Activated CD4-positive, alpha-beta memory T cell treated with anti-CD3 and anti-CD28 coated beads, Interleukin-2, amount 10 ng/mL, durations not matched to agents 7 days and 5 days (primary cell): ENCODE measurements at places on chromosomes 7 and 10. TPM values are rescaled to one million over a fixed set of nuclear protein-coding genes. Genes with fewer than 3 reads are reported as not detected.

Gene ITPRIP
- 25.9 TPM for total RNA-seq

- no peak for DNase-seq
Measured at GRCh38 chr7:135257790-135258189, 24.2 kb downstream of the STRA8 start.

- no peak for DNase-seq
Measured at GRCh38 chr10:10222304-10222841, 795.3 kb upstream of the CELF2 start.

Gene ENTPD1
- total RNA-seq: 33.3 TPM

GRCh38 chr10:58543141-58543540 lies 30.5 kb downstream of the BICC1 start:
- DNase-seq: no peak

GRCh38 chr7:12727455-12728191 lies 40.2 kb downstream of the ARL4A start:
- DNase-seq: no peak

- no peak for DNase-seq
Measured at GRCh38 chr10:75977139-75977538, 545.7 kb downstream of the LRMDA start.

Gene GARIN1A
- total RNA-seq: 0.25 TPM

DNA sequence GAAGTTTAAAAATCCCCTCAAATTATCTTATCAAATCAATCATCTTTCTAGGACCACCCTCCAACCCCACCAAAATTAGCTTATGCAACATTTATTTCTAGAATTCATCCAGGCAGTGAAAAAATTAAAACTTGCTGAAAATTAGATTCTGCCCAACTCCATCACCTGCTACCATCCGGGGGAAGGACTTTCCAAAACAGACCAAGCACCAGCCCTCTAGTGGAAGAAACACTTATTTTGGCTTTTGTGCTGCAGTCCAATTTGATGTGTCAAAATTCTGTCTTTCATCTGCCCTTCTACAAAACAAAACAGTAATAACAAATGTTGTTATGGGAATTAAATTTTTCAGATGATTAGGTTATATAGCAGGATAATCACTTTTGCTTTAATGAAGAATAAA lies 35.1 kb downstream of the GCC1 start:
- no peak for DNase-seq

Gene LRCH4
- 204 TPM for total RNA-seq

GRCh38 chr10:60611291-60611747 lies 167.0 kb upstream of the CDK1 start:
- no peak for DNase-seq

GRCh38 chr7:101633511-101633910 lies 4.4 kb upstream of the MYL10 start:
- DNase-seq: no peak

GRCh38 chr10:127349737-127350136 lies 153.3 kb upstream of the INSYN2A start:
- DNase-seq: no peak

DNA sequence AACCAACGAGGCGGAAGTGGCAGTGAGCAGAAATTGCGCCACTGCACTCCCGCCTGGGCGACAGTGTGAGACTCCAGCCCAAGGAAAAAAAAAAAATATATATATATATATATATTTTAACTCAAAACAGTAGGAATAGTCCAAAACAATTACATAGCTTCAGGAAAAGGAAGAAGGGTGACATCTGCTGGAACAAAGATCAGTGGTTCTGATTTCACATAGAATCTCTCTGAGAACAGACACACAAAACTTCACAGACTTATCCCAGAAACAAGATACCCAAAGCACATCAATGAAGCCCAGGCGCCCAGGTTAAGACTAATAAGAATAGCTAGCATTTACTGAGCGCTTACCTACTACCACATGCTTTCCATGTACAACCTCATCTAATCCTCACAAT lies 45.0 kb downstream of the DNMBP start:
- DNase-seq: no peak

Gene ASIC3
- 5.5 TPM for total RNA-seq

Gene GIMAP5
- total RNA-seq: 84.3 TPM

- no peak for DNase-seq
Measured at GRCh38 chr10:43421519-43421918, 12.5 kb upstream of the HNRNPF start.

DNA sequence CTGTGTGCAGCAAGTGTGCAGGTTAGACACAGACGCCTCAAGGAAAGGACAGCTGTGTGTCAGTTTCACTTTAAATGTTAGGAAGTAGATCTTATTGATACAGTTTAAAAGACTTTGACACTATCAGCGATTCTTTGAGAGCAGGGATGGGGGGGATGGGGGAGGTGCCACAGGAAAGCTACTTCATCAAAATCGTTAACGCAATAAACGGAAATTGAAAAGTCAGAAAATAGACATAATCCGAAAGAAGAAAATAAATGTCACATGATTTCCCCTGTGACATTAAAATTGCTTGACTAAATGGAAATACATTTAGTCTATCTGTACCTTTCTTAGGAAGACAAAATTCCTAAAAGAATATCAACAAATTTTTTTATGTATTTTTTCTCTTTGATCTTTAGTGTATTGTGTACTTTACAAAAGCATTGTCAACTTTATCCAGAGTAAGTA lies 476 bp upstream of the ZNF33B start:
- DNase-seq: no peak

- no peak for DNase-seq
Measured at GRCh38 chr7:2984091-2984490, 59.6 kb downstream of the CARD11 start.

Gene GIMAP7
- total RNA-seq: 169 TPM

- no peak for DNase-seq
Measured at GRCh38 chr7:90540406-90540805, 55.7 kb upstream of the CDK14 start.

Gene SLC37A3
- 28.8 TPM for total RNA-seq

DNA sequence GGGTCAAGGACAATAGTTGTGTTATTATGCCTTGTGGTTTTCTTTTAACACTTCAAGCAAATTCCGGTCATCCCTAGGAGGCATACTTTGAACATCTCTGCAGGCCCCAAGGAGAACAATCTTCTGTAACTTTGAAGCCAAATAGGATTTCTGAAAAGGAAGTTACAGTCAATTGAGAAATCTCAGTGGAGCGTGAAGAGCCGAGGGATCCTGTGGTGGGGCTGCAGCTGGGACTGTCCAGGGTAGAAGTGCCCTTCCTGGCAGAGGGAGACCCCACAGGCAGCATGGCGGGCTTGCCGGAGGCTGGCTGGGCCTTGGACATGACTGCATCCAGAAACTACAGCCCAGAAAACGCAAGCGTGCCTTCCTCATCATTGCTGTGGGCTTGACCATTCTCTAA lies 179.7 kb downstream of the PTPN20 start:
- DNase-seq: no peak

DNA sequence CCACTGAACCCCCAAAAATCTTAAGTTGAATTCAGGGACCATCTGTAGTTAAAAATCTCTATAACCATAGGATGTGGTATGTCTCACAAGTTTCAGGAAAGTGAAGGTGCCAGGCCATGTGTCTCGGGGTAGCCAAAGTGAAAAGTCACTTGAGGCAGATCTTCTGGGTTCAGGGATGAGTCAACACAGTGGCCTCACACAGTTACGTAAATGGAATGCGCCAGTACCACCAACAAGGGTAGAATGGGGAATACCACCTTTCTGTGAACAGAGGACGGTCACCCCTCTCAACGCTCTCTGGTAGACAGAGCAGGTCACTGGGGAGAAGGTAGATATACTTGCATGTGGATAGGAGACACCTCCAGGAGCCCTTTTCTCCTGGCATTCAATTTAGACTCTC lies 71.4 kb downstream of the ELMO1 start:
- peak; percentile 29 for DNase-seq

Gene CPA2
- total RNA-seq: not detected

GRCh38 chr7:114574384-114574783 lies 159.8 kb downstream of the FOXP2 start:
- DNase-seq: no peak

Gene ASB15
- not detected for total RNA-seq

Gene ASAH2
- total RNA-seq: 3.6 TPM

GRCh38 chr7:4884164-4884563 lies 648 bp upstream of the RADIL start:
- DNase-seq: no peak

Gene TSPAN12
- not detected for total RNA-seq

Gene TBRG4
- total RNA-seq: 103 TPM

GRCh38 chr10:58981846-58982245 lies 194.6 kb upstream of the PHYHIPL start:
- DNase-seq: no peak

Gene TMEM236
- total RNA-seq: 0.08 TPM

DNA sequence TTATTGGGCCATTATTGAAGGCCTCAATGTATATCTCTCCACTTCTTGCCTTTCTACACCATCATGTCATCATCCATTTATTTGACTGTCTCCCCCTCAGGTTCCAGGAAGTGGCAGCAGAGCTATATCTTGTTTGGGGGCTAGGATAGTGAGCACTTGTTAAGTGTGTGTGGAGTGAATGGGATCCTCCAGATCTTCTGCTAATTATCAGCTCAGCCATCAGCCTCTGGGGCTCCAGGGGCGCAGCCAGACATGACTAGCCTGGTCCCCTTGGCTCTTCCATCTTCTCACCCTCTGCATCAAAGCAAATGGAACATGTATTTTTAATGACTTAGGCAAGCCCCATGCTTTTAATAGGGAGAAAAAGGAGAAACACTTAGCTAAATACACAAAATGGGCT lies 176.5 kb downstream of the ARHGAP12 start:
- no peak for DNase-seq
